ENCODE measurements at places on chromosomes 6 and 20.

GRCh38 chr20:43690943-43691598, 24.2 kb downstream of the MYBL2 start:
- DNase-seq: no peak

- DNase-seq: no peak
Measured at GRCh38 chr20:5550733-5551529, 199.3 kb upstream of the SHLD1 start.

DNA sequence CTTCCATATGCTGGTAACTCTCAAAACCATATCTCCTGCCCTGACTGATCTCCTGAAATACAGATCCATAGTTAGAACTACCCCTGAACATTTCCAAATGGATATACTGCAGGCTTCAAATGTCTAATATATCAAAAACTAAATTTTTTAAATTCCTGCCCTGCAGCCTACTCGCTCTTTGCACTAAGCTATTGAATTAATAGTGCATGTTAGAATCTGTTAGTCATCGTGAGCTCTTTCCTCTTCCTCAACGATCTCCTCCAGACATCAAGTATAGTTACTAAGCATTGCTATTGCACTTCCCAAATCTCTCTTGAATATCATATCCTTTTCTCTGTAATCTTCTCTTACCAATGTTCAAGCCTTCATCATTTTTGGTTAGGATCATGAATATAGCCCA, 26.0 kb upstream of the RSPO3 start:
- DNase-seq: no peak

DNA sequence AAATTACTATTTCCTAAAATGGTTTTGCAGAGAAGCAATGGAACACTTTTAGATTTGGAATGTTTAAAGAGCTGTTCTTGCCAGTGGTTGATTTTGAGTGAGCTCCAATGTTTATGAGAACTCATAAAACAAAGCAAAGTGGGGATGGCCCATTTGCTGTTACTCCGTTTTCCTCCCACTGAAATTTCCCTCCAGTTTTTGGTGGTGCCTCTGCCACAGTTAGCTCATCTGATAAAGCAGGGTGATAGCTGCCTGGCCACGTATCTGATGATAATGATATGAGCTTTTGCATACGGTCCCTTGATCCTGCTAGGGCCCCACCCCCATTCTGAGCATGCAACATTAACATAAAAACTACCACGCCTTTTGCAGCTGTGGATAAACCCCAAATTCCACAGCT, 10.4 kb downstream of the CD83 start:
- no peak for DNase-seq

- DNase-seq: no peak
Measured at GRCh38 chr20:50369225-50370035, 140.8 kb upstream of the PTPN1 start.

DNA sequence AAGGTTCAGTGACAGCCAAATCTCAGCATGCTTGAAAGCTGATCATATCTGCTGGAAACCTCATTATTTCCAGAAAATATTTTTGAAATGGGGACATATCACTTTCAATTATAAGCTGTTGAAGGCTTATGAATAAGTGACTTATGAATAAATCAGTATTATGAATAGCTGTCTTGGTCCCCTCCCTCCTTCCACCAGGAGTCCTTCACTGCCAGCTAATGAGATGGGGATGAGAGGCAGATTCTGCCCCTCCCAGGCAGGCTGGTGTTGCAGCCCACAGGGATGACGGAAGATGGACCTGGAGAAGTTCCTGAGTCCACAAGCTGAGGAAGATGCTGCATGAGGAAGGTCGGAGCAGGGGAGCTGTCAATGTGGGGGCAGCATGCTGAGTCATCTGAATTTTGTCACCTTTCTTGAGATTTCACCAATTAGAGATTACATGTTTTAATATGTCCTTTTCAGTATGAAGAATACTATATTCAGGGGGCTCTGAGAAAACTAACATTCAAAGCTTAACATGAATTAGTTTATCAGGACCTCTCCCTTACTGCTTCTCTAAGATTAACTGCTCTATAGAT, 112.2 kb downstream of the DTNBP1 start:
- DNase-seq: no peak

DNA sequence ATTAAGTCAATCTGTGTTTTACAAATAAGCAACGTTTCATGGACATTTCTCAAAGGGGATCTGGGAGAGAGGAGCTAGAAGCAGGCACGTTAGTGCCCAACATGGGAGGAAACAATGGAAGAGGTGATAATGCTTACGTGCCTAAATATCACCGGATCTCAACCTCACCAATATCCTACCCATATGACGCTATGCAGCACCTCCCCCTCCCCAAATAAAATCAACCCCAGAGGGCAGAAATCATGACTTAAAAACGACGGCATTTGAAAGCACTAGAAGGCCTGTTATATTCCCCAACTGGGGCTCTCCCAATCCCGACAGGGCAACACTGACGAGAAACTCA, 425 bp downstream of the HBS1L start:
- no peak for DNase-seq

DNA sequence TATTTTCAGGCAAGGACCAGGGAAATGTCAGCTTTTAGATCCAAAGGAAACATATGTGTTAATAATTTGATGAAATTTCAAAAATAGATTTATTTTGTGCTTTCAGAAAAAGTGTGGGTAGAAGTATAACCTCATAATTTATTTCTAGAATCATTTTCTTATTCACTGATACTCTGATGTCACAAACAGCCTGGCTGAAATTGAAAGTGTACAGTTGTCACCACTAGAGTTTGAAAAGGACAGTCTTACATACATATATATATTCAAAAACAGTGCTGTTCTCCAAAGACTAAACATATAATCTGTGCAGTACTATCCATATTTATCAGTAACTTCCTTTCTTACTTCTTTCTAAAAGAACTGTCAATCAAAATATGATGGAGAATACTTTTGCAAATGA, 254.4 kb upstream of the KCNQ5 start:
- DNase-seq: no peak

DNA sequence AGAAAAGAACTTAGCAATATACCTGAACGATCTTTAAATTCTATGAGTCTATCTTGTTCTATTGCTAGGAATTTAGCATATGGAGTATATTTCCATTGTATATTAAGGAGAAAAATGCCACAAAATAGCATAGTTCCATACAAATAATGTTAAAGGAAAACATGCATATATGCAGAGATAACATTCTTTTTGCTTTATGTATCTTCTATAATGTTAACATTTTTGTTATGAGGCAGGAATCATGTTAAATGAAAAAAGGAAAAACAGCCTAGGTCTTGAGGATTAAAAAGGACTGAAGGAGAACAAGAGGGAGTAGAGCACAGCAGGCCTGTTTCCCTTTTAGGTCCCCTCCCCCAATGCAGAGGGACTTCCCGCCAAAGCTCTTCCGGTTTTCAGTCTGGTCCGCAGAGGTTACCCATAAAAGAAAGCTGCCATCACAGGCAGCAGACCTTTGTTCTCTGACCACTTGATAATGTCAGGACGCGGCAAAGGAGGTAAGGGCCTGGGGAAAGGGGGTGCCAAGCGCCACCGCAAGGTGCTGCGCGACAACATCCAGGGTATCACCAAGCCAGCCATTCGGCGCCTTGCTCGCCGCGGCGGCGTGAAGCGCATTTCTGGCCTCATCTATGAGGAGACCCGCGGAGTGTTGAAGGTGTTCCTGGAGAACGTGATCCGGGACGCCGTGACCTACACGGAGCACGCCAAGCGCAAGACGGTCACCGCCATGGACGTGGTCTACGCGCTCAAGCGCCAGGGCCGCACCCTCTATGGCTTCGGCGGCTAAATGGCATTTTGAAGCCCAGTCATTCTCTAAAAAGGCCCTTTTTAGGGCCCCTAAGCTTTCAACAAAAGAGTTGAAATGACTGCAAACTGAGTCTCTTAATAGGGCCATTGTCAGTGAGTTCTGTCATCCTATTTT, 108.4 kb upstream of the PRSS16 start:
- peak; percentile 68 for DNase-seq

DNA sequence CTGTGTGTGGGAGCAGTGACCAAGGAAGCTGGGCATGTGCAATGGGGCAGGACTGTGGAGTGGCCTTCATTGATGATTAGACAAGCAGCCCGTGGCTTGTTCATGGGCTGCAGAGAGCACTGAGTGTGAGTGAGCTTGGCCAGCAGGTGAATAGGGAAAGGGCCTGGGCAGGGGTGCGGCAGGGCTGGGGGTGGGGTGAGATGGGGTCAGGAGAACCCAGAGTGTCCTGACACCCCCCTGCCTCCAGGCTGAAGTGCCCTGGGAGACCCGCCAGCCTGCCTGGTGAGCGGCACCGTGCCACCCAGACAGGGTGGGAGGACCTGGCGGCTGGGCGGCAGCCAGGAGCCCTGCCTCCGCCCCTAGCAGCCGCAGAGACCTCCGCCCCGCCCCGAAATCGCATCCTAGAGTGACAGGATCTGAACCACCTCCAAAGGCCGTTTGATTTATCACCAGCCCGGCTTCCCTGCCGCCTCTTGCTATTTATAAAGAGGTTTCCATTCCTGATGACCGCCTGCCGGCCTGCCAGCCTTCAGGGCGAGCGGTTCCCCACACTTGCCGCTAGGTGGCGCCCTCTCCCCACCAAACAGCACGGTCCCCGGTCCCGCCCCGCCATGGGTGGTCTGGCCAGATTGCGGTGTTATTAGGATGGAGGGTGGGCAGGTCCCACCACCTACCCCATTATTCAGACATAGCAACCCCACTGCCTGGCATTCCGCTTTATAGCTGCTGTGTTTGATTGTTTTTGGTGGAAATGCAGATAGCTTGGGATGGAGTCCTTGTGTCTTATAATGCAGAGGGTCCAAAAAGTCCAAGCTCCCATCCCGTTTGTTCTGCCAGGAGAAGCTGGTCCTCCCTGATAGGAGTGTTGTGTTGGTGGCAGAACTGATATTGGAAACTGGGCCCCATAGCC, 3.5 kb downstream of the MYLK2 start:
- peak; percentile 56 for DNase-seq

GRCh38 chr20:25071734-25072133, 10.2 kb downstream of the VSX1 start:
- DNase-seq: no peak

DNA sequence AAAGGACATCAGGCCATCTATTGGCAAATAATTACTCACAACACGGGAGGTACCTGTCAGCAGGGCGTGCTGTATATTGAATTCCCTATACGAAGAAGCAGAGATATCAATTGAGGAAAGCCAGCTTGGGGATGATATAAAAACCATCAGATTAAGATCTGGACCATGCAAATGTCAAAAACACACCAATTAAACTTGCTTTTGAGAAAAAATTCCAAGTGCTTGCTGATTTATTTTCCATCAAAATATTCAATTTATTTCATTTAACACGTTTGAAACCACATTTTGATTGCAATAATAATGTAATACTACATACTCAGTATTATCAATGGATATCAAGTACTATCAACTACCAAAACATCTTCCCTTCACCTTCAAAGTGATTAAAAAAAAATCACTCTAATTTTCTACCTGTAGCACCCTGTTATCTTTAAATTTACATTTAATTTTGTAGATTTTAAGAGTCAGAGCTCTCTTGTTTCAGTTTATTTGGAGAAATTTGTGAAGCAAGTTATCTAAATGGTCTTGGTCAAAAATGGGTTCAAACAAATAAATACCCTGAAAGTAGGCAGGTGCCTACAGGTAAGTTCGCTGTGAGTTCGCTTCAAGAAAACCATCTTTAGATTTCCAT, 6.8 kb upstream of the TBX18 start:
- DNase-seq: no peak

- DNase-seq: no peak
Measured at GRCh38 chr6:159983641-159984080, 14.8 kb downstream of the IGF2R start.

- DNase-seq: peak; percentile 74
Measured at GRCh38 chr6:31441365-31442267, 38.2 kb downstream of the MICA start.

DNA sequence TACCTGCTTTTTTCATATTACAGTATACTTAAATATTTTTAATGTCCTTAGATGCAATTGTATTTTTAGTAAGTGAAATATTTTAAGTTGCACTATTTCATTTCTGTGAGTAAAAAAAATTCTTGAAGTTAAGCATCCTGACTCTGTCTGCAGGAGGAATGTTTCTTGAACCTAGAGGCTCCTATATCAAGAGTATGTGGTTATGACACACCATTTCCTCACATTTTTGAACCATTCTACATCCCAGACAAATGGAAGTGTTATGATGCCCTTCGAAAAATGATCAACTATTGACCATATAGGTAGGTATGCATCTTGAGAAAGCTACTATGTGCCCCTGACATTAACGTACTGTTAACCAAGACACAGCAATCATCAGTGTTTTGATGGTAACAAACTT, 237.0 kb downstream of the BCKDHB start:
- no peak for DNase-seq

DNA sequence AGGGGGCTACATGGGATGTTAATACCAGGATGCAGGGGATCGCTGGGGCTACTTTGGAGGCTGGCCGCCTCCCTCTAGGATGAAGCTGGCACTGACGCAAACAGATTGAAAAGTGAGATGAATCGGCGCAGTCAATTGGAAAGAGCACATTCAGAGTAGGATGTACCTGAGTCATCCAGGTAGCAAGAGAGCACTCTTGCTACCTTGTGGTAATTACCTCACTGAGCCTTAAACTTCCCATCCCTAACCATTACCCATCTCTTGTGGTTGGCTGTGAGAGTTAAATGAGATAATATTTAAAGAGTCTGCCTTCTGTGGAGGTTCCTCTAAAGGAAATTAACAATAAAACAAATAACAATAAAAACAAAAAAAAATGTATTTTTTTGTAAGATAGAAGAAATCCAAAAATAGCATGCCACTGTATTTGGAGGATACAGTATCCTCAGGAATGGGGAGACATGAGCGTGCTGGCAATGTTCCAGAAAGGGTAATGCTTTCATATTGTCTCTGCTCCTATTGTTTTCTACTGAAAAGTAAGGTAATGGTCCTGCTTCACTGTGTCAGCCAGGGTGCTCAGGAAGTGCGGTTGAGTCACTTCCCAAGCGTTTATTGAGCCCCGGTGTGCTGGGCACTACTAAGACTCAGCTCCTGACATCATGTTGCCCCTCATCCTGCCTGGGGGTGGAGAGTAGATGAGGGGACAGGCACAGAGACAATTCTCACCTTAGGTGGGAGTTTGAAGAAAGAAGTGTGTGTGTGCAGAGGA, 301.1 kb downstream of the EYA4 start:
- no peak for DNase-seq

GRCh38 chr6:32803416-32803815, 13.4 kb downstream of the HLA-DOB start:
- no peak for DNase-seq

GRCh38 chr20:21289651-21290050, 13.5 kb upstream of the XRN2 start:
- DNase-seq: no peak

Data from central memory CD4-positive, alpha-beta T cell (primary cell).